Astrocyte (in vitro differentiated cells and primary cell): ENCODE measurements at places on chromosomes 2 and 18.

DNA sequence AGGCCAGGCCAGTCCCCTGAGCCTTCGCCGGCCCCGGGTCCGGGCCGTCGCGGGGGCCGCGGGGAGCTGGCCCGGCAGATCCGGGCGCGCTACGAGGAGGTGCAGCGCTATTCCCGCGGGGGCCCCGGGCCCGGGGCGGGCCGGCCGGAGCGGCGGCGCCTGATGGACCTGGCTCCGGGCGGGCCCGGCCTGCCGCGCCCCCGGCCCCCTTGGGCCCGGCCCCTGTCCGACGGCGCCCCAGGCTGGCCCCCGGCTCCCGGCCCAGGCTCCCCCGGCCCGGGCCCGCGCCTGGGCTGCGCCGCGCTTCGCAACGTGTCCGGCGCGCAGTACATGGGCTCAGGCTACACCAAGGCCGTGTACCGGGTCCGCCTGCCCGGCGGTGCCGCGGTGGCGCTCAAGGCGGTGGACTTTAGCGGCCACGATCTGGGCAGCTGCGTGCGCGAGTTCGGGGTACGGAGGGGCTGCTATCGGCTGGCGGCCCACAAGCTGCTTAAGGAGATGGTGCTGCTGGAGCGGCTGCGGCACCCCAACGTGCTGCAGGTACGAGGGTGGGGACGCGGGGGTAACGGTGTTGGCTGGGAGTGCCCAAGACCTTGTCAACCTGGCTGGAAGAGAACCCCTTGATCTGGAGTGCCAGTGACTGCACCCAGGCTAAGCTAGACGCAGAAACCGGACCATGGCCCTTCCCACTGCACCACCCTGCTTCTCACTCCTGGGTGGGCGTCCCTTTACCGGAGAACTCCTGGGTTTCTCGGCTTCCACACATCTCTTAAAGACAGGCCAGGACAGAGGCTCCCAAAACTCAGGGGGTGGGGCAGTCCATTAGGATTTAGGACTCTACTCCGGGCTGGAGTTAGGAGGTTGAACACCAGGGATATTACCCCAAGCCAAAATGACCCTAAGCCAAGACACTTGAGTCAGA is 739 bp downstream of the PKDCC start:
- no peak for DNase-seq

DNA sequence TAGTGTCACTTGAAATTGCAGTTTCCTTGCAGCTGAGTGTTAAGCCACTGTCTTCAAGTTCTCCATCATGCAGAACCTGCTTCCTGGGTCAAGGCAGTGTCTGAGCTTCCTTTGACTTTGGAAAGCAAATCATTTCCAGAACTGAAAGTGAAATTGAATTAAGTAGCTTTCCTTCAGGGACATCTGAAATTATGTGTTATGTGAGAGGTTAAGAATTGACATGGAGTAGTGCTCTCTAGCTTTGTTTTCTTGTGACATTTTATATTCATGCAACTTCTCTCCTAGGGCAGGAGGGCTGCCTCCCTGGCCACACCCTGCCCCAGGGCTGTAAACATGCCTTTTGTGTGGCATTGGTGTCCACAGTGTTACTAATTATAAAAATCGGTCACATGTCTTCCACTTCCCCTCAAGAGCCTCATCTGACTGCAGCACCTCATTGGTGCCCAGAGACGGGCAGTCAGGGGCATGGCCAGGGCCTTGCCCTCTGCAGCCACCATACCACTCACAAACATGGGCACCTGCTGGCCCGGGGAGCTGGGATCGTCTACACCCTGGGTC is 14.4 kb downstream of the RAB12 start:
- no peak for DNase-seq

- no peak for DNase-seq
Measured at GRCh38 chr18:8537400-8537799, 71.8 kb upstream of the RAB12 start.

GRCh38 chr2:234865586-234865985 is 86.2 kb upstream of the SH3BP4 start:
- no peak for DNase-seq

DNA sequence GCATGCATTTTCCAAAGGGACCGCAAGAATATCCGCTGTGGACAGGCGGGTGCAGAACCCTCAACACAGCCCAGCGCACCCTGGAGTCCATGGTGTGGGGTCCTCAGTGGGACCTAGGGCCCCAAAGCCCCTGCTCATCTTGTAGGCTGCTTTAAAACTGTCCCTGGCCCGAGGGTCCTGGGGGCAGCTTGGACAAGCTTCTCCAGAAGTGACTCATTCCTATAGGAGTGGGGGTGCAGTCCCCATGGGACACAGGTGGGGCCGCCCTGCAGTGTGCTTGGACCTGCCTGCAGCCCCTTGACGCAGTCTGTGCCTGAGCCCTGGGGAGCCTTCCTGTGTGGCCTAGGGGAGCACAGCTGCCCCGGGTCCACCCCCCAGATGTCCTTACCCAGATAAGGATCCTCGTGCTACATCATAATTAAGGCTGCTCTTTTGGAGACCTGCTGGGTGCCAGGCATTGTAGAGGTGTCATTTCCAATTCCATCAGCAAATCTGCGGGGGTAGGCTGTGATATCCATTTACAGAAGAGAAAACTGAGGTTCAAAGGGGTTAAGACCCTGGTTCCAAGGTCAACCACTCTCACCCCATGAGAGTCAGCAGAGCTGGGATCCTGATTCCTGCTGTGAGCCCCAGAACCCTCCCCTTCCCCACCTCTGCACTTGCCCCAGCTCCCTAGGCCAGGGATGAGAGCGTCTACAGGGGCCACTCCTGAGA is 1.7 kb upstream of the HS6ST1 start:
- no peak for DNase-seq

- no peak for DNase-seq
Measured at GRCh38 chr2:123380370-123380935, 644.6 kb upstream of the CNTNAP5 start.

DNA sequence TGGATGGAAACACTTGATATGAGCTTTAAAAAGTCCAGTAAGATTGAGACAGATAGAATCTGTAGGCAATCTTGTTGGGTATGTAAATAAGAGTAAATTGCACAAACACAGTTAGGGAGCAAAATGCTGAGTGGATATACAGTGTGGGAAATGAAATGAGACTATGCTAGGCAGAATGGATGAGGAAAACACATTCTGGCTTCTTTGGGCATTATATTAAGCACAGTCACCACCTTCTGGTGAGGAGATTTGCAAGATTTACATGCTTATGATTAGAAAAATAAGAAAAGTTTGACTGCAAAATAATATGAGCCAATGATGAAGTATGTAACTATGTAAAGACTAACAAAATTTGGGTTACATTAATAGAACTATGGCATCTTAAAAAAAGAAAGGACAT is 2165.0 kb upstream of the CELF4 start:
- no peak for DNase-seq

- DNase-seq = no peak
Measured at GRCh38 chr2:104361414-104361813, 492.5 kb upstream of the POU3F3 start.

GRCh38 chr18:22466608-22467395 is 49.1 kb upstream of the CTAGE1 start:
- DNase-seq = peak; percentile 89

- no peak for DNase-seq
Measured at GRCh38 chr2:218256612-218257350, 4.0 kb upstream of the GPBAR1 start.

- DNase-seq = no peak
Measured at GRCh38 chr2:168178520-168179324, 68.7 kb downstream of the STK39 start.

DNA sequence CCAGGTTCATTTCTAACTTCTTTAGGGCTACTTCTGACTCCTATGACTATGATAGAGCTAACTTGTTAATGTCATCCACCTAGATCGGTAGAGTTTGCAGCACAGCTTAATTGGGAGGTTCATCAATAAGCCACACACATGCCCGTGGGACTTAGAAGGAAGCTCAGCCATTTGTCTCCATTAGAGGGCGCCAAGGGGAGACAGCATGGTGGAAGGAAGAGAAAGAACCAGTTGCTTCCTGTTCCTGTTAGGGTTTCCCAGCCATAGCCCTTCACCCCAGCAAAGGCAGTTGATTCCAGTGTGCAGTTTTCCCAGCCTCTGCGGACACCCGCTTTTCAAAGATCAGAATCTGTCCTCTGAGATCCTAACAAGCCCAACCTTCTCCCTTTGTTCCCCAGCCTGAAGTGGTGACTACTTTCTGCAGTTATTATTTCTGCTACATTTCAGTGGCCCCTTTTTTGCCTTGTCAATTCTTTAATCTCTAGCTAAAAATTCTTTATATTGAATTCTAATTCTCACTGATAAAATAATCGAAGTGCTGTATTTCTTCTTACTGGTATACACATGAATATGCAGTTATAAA is 30.3 kb downstream of the MAIP1 start:
- DNase-seq = peak; percentile 42

DNA sequence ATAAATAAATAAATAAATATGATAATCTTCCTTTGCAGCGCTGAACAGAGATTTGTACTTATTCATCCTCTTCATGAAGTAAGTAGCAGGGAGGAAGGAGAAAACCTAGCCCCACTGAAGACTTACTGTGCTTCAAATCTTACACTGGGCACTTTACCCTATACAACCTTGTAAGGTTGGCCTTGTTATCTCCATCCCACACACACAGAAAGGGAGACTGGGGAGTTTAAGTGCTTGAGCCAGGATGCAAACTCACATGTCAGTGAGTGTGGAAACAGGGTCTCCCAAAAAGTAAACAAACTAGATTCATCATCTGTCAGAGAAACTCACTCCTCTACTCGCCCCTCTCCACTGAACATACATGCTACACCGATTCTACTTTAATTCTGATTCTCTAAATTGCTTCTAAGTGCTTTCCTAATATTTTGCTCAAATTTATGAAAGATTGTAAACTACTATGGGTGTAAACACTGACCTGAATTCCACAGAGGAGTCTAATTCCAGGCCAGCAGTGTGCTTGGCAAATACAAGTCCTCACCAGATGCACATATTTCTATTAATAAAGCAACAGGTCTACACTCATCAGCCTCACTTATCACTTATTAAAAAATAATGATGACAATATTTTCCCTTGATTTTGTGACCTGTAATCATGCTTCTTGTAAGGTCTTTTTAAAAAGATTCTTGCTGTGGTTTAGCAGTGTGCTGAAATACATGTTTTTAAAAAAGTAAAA is 155.5 kb downstream of the TCF4 start:
- DNase-seq = no peak

GRCh38 chr2:238922435-238922834 is 74.5 kb downstream of the TWIST2 start:
- no peak for DNase-seq

DNA sequence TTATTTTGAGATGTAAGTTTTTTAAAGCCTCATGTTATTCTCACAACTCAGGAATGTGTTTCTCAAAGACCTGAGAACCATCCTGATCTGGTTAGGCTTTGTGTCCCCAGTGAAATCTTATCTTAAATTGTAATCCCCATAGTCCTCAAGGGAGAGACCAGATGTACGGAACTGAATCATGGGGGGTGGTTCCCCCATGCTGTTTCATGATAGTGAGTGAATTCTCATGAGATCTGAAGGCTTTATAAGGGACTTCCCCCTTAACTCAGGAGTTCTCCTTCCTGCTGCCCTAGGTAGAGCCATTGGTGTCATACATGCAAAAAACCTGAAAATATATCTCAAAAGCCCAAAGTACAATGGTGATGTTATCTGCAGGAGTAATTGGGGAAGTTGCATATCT is 836.7 kb downstream of the CBLN2 start:
- DNase-seq = no peak

DNA sequence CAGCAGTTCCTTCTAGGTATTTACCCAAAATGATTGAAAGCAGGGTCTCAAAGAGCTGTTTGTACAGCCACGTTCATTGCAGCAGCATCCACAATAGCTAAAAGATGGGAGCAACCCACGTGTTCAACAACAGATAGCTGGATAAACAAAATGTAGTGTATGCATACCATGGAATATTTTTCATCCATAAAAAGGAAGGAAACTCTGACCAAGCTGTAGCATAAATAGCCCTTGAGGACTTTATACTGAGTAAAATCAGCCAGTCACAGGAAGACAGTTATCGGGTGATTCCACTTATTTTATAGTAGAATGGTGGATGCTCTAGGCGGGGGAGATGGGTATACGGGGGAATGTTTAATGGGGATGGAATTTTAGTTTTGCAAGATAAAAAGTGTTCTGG is 7.5 kb downstream of the TRAPPC12 start:
- no peak for DNase-seq
